ENCODE measurements at places on chromosomes 1 and 21. TPM values are rescaled to one million over a fixed set of nuclear protein-coding genes. Genes with fewer than 3 reads are reported as not detected.

TMPRSS15 gene
- not detected for total RNA-seq

RAP1GAP gene
- 0.69 TPM for total RNA-seq

WNT3A gene
- not detected for total RNA-seq

GPR153 gene
- total RNA-seq: 0.74 TPM
